Camera-type eye (tissue), 1 donor: ENCODE measurements at places on chromosomes 6 and 20. TPM values are rescaled to one million over a fixed set of nuclear protein-coding genes. Genes with fewer than 3 reads are reported as not detected.

ARFGAP1 gene
- 97.1 TPM for total RNA-seq

PTCHD4 gene
- 10.0 TPM for total RNA-seq

TMEM151B gene
- total RNA-seq, result 10.2 TPM

THBS2 gene
- total RNA-seq, result 132 TPM

TAGAP gene
- 1.4 TPM for total RNA-seq

HS3ST5 gene
- total RNA-seq, result 2.7 TPM

CTAGE9 gene
- not detected for total RNA-seq

MTHFD1L gene
- total RNA-seq, result 22.0 TPM

TRIM10 gene
- 1.0 TPM for total RNA-seq

SPATS1 gene
- total RNA-seq, result not detected

VSX1 gene
- 131 TPM for total RNA-seq

DDR1 gene
- 148 TPM for total RNA-seq

VGLL2 gene
- 2.8 TPM for total RNA-seq

CRISP1 gene
- not detected for total RNA-seq
